Stimulated activated CD4-positive, alpha-beta T cell treated with anti-CD3 and anti-CD28 coated beads, Interleukin-4, amount 100 ng/mL, for 4 hours (primary cell): ENCODE measurements at places on chromosomes 1 and 21.

DNA sequence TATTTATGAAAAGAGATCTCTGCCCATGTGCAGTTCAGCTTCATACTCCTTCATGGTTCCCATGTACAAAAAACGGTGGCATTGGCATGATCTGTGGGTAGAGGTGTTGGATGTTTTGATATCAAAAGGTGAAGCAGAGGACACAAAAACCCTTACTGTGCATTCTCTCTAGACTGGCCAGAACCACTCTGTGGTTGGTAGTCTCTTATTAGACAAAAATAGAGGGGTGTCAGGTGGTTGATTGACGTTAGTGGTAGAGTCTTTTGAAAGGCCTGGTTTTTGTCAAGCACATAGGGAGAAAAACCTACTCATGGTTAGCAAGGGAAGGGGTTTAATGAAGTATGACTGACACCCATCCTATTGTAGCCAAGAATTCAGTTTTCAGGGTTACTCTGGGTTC, 400.0 kb upstream of the TMPRSS15 start:
- no peak for DNase-seq

DNA sequence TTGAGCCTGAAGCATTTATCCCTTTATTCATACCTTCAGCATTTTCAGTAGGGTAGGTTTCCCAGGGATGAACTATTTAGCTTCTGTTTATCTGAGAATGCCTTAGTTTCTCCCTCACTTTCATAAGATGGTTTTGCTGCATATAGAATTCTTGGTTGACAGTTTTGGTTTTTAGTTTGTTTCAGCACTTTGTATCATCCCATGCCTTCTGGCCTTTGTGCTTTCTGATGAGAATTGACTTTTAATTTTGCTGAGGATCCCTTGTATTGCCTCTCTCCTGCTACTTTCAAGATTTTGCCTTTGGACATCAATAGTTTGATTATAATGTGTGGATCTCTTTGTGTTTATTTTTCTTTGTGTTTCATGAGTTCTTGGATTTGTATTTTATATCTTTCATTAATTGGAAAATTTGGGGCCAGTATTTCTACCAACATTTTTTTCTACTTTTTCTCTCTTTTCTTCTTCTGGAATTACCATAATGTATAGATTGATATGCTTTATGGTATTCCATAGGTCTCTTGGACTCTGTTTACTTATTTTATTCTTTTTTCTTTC, 236.6 kb downstream of the LBR start:
- DNase-seq = no peak

- no peak for DNase-seq
Measured at GRCh38 chr1:200636681-200637080, 16.1 kb upstream of the KIF14 start.

- DNase-seq = no peak
Measured at GRCh38 chr1:221845650-221846371, 103.9 kb upstream of the DUSP10 start.

GRCh38 chr1:15245593-15246360, 1.2 kb upstream of the FHAD1 start:
- no peak for DNase-seq

- DNase-seq = peak; percentile 22
Measured at GRCh38 chr1:231420959-231421545, 1.0 kb downstream of the EGLN1 start.

DNA sequence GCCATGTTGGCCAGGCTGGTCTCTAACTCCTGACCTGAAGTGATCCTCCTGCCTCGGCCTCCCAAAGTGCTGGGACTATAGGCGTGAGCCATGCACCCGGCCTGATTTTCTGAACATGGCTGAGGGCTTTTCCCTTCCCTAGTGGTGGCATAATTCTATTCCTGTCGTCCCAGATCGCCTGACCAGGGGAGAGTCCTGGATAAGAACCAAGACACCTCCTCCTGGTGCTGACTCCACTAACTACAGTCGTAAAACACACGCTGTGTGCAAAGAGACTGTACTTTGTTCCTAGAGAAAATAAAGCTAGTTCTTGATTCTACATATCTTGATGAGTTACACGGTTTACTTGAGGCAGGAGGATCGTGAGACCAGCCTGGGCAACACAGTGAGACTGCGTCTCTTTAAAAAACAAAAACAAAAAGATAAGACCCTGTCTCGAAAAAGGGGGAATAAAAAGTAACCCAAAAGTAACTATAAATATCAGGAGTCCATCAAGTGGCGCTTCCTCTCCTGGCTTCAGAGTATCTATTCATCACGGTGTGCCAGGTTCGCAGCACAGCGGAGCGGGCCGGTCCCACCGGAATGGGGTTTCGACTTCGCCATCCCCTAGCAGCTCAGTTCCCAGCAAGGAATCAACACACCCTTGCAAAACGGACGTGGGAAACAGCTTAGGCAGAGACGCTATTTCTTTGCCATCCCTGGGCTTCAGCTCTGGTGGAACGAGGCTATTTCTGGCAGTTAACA, 973 bp downstream of the SDF4 start:
- no peak for DNase-seq

DNA sequence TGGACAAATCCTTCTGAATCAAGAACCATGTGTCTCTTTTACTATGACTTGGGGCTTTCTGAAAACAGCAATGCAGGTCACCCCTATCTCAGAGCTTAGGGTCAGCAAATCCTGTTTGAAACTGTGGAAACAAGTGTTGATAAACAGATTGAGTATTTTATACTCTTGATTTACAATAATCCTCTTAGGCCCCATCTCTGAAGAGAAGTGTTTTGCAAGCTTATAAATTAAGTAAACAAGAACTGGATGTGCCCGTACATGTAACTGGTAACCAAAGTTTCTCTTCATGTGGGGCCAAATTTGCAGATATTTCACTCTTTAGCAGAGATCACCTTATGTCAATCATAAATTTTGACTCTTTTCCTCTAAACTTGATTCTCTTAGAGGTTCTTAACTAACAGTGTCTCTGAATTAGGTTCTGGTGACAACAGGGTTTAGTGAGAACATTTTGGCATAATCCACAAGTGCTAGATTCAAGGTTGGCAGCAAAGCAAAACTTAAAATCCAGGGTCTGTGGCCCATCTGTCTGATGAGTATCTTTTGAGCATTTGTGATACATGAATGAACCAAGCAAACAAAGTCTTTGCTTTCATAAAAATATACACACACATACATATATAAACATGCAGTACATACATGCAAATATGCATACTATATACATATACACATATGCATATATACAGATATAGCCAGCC, 183.0 kb upstream of the HOOK1 start:
- no peak for DNase-seq

DNA sequence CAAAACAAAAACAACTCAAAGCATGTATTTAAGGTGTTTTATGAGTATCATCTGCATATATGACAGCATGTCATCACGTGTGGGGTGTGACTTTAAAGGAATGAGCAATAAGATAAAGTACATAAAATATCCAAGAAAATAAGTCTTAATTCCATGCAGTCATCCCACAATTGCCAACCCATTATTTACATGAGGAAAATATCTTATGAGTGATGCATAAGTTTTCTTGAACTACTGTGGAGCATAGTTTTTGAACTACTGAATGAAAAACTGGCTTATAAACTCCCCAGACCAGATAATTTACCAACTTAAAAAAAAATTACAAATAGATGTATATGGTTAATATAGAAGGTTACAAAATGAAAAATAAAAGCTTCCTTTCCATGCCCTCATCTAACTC, 29.7 kb upstream of the MTMR11 start:
- DNase-seq = no peak

GRCh38 chr1:234600418-234601281, 9.3 kb downstream of the IRF2BP2 start:
- DNase-seq = no peak

DNA sequence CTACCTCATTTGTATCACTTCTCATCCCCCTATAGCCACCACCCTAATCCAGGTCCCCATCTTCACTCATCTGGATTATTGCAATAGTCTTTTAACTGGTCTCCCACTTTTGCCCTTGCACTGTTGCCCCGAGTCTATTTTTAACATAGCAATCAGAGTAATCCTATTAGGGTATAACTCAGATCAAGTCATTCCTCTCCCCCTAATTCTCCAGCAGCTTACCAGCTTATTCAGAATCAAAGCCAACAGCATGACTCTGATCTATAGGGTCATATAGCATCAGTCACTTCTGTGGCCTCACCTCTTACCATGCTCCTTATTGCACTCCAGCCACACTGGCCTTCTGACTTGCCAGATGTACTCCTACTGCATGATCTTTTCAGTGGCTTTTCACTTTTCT, 140.7 kb downstream of the PAPPA2 start:
- no peak for DNase-seq

DNA sequence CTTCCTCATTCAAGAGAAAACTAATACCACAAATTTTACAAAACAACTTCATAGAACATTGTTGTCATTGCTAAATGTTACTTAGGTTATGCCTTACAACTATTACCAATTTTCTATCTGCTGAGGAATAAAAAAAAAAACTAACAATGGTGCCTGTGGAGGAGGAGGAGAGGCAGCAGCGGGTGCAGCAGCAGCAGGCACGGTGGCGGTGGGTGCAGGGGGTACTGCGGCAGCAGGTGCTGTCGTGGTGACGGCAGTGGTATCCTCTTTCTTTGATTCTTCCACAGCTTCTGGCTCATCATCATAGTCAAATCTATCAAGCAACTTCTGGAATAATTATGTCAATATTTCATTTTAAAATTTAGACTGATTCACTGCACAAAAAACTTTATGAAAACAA, 35.5 kb downstream of the SCAF4 start:
- no peak for DNase-seq

DNA sequence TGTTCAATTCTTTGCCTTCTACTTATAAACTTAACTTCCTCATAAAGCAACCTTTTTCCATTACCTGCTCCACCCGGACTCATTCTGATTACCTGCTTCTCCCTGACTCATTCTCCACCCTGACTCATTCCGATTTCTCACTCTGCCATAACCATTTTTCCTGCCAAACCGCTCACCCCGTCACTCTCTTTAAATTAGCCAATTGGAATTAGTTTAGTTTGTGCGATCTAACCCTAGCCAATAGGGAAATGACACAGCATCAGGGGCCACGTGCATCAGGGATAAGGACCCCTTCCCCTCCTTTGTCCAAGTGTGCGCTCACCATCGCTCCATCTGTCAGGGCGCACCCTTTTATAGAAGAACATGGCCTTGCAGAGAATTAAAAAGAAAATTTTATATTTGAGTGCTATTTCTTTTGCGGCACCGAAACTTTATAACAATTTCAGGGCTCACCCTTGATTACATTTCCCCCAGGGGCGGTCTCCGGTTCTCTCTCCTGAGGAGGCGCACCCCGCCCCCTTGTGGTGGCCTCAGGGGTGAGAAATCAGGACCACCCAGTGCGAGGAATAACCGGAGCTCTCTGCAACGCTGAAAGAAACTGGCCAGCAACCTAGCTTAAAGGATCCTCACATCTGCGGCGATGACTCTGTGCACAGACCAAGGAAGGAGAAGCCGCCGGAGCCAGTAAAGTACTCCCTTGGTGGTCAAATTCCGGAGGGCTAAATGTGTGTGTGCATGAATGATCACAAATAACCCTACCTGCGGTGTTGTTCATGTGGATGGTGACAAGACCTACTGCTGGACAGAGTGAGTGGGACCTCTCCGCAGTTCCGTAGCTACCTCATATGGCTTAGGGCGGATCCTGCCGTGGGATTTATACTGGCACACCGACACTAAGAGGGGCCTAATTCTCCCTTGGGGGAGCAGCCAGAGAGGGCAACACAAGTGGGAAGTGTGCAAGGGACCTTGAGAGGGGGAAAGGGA, 30.3 kb upstream of the CBR3 start:
- peak; percentile 52 for DNase-seq

DNA sequence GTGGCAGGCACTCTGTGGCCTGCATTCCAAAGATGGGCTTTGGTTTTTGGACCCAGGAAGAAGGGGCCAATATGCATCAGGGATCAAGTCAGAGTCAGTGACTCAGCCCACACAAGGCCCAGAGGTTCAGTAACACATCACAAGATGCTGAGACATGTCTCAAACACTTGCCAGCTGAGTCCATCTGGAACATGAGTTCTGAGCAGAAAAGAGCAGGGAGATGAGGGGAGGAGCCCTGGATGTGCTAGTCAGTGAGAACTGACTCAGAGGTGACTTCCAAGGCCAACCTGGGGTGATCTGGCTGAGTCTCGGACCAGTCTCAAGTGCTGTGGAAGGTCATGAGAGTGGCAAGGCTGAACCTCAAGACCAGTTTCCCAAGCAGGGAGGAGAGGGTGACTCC, 150.1 kb downstream of the CDC7 start:
- DNase-seq = no peak

- DNase-seq = no peak
Measured at GRCh38 chr1:156540955-156541354, 31.4 kb downstream of the IQGAP3 start.

DNA sequence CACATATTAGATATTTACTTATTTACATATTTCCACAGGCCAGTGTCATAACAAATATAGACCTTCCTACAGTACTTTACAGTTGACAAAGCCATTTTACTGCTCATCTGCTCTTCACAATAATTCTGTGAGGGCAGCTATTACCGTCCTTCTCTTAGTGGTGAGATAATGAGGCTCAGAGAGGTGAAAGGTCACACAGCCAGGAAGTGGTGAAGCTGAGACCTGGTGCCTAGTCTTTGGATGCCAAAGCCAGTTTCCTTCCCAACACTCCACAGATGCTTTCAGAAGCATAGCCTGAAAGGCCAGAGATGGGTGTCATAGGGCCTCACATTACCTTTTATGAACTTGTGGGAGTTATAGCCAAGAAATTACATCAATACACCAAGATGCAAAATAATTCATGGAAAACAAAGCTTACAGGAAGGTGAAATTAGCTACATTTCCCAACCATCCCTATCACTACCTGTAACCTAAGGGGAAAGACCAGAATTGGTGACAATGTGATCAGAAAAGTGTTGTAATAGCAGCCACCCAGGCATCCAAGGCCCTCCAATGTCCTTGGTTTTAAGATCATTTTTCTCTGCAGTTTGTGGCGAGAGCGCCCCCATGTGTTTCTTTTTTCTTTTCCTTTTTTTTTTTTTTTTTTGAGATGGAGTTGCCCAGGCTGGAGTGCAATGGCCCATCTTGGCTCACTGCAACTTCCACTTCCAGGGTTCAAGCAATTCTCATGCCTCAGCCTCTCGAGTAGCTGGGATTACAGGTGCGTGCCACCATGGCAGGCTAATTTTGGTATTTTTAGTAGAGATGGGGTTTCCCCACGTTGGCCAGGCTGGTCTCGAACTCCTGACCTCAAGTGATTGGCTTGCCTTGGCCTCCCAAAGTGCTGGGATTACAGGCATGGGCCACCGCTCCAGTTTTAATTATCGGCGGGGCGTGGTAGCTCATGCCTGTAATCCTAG, 26.5 kb upstream of the RPL11 start:
- no peak for DNase-seq

GRCh38 chr1:201282216-201282615, 1.1 kb upstream of the PKP1 start:
- DNase-seq = no peak

DNA sequence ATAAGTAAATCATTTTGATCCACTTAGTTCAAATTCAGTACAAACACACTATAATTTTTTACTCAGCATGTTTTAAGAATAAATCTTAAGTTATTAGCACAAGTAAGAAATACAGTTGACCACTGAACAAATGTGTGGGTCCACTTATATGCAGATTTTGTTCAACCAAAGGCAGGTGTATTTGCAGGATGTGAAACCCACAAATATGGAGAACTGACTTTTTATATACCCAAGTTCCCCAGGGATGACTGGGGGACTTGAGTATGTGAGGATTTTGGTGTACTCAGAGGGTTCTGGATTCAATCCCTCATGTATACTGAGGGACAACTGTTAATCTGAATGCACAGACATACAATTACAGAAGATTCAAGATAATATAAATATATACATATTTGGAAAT, 25.7 kb upstream of the ERICH3 start:
- no peak for DNase-seq

GRCh38 chr1:223140611-223141405, 2.2 kb downstream of the TLR5 start:
- DNase-seq = no peak
